ENCODE measurements at places on chromosomes 6 and 20.

GRCh38 chr20:46973766-46974165 is 79.1 kb downstream of the EYA2 start:
- no peak for DNase-seq

GRCh38 chr6:169989594-169989993 is 238.2 kb downstream of the ERMARD start:
- DNase-seq = no peak

GRCh38 chr6:12363651-12364381 is 73.7 kb downstream of the EDN1 start:
- DNase-seq = no peak

DNA sequence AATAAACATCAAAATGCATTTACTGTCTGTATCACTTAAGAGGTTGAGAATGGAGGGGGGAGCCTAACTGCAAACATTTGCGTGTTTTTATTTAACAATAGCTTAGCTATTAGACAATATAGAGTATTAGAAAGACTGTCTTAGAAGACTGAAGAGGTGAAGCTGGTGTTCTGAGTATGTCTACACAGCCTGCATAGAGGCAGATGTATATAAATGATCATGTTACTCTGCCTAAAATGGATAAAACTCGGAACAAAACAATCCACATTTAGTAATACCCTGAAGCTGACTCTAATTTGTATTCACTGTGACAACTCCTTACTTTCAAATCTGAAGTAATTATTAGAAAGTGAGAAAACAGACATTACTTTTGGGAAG is 181.9 kb downstream of the GMPR start:
- DNase-seq = no peak

- DNase-seq = peak; percentile 40
Measured at GRCh38 chr6:158047127-158047518, 65.5 kb downstream of the SYNJ2 start.

- no peak for DNase-seq
Measured at GRCh38 chr20:4875578-4876067, 125.7 kb downstream of the SLC23A2 start.

DNA sequence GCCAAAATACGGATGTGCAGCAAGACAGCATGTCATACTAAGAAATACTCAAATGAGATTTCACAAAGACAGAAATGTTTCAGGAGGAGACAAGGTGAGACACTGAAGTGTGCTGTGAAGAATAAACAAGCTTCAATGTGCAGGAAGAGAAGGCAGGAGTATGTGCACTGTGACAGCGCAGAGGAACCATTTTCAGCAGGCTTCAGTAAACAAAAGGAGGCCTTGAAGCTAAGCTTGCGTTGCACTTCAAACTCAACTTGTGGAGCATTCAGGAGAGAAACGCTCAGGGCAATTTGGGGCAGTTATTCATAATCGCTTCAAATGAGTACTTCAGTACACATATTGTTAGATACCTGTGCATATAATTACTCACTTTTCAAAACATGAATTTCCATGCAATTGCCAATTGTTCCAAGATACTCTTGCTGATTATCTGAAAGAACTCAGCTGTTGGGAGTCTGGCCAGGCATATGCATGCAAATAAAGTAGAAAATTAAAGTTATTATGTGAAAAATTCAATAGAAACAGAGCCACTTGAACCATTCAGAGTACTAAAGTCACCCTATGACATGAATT is 234.2 kb upstream of the OPRM1 start:
- no peak for DNase-seq

- DNase-seq = no peak
Measured at GRCh38 chr20:13336308-13337089, 115.4 kb downstream of the ISM1 start.

- no peak for DNase-seq
Measured at GRCh38 chr20:5489601-5490000, 172.8 kb upstream of the PROKR2 start.

DNA sequence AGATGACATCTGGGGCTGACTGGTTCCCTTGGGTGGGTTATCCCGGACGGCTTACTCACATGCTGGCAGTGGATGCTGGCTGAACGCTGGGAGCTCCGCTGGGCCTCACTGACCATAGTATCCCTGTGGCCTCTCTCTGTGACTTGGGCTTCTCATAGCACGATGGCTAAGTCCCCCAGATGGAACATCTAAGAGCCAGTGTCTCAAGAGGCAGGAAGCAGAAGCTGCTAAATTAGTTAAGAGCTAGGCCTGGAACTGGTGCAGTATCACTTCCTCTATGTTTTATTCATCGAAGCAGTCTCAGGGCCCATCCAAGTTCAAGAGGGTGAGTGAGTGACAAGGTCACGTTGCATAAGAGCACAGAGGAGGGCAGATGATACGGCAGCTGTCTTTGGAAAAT is 116.5 kb upstream of the LAMP5 start:
- no peak for DNase-seq

GRCh38 chr20:60066438-60066823 is 108.2 kb downstream of the CDH26 start:
- DNase-seq = no peak

- no peak for DNase-seq
Measured at GRCh38 chr6:162636167-162636566, 91.4 kb downstream of the PRKN start.

GRCh38 chr6:151119823-151120524 is 119.8 kb upstream of the AKAP12 start:
- DNase-seq = no peak

DNA sequence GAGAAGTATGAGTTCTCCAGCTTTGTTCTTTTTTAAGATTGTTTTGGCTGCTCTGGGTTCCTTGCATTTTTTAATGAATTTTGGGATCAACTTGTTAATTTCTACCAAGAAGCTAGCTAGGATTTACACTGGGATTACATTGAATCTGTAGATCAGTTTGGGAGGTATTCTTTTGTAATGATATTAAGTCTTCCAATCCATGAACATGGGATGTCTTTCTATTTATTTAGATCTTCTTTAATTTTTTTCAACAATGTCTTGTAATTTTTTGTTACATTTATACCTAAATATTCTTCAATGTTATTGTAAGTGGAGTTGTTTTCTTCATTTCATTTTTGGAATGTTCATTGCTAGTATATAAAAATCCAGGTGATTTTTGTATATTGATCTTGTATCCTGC is 12.5 kb downstream of the PRIM2 start:
- DNase-seq = no peak

DNA sequence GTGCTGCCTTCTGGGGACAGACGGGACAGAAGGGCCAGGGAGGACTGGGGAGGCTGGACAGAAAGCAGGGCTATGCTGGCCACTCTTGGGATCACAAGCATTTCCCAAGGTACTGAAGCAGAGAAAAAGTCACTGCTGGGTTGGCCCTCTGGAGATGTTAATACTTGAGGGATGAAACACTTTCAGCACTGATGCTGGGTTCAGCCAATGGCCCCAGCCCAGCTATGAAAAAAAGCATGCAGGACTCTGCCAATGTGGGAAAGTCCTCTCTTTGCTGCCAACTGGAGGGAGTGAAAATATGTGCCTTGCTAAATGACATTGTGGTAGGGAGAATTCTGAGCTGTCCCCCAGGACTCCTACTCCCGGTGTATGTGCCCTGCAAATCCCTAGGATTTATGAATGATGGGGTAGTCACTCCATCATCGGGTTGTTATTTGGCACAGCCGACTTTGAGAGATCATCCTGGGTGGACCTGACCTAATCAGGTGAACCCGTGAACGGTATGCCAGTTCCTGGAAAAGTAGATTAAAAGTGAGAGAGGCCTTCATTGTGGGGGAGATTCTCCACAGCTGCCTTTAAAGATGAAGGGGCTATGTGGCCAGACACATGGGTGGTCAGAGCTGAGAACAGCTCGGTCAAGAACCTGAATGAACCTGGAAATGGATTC is 119.9 kb upstream of the TRAF3IP2 start:
- no peak for DNase-seq

DNA sequence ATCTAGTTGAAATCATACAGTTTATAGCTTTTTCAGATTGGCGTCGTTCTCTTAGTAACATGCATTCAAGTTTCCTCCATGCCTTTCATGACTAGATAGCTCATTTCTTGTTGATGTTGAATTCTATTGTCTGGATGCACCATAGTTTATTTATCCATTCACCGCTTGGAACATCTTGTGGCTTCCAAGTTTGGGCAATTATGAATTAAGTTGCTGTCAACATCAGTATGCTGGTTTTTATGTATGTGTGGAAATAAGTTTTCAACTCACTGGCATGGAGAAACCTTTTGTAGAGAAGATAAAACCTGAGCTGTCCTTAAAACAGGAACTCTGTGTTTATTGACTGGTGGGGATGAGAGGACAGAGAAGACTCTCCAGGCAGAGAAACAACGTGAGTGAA is 248.0 kb downstream of the CDC5L start:
- no peak for DNase-seq

- DNase-seq = no peak
Measured at GRCh38 chr6:75472885-75473284, 20.7 kb downstream of the FILIP1 start.

- no peak for DNase-seq
Measured at GRCh38 chr20:23130622-23131140, 44.6 kb upstream of the CD93 start.
